ENCODE measurements at places on chromosomes 12 and 14.

DNA sequence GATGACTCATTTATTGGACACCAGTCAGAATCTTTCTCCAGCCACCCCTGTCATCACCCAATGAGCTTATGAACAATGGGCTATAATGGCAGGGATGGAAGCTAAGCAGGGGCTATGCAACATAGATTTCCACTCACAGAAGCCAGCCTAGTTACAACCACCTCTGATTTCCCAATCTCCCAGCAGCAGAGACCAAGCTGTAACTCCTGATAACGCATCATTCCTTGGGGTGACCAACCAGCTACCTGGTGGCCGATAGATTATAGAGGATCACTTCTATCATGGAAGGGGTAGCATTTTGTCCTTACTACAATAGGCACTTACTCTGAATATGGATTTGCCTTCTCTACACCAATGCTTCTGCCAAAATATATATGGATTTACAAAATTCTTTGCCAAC, 302.3 kb upstream of the ATXN7L3B start:
- no peak for DNase-seq

DNA sequence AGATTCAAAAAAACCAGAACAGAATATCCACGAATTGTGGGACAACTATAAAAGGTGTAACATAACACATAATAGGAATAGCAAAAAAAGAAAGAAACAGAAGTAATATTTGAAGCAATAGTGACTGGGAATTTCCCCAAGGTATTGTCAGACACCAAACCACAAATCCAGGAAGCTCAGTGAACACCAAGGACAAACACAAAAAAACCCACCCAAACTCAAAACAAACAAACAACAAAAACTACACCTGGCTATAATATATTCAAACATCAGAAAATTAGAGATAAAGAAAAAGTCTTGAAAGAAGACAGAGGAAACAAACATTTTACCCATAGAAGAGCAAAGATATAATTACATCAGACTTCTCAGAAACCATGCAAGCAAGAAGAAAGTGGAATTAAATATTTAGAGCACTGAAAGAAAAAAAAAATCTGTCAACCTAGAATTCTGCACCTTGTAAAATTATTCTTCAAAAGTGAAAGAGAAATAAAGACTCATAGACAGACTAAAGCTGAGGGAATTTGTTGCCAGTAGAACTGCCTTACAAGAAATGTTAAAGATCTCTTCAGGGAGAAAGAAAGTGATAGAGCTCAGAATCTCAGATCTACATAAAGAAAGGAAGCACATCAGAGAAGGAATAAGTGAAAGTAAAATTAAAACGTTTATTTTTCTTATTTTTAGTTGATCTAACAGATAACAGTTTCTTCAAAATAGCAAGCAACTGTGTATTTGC, 12.1 kb upstream of the HMGA2 start:
- DNase-seq = no peak

DNA sequence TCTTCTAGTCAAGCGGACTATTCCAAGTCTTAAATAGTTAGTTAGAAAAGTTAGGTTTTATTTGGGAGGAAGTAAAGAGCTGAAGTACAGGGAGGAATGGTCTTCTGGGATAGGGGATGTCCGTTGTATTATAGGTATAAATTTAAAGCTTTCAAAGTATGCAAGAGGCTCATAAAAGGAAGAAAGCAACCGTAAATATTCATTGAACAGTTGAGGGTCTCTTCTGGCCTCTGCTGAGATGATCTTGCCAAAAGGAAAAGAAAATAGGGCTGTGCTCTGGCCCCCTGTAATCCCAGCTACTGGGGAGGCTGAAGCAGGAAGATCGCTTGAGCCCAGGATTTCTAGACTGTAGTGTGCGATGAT, 377 bp upstream of the TIMELESS start:
- DNase-seq = no peak

GRCh38 chr14:96204151-96205058, at the start of gene BDKRB2:
TSS of gene BDKRB2 (plus strand) at chr14:96204839. CDS start at chr14:96237108, 32,269 bp downstream.
- no peak for DNase-seq

DNA sequence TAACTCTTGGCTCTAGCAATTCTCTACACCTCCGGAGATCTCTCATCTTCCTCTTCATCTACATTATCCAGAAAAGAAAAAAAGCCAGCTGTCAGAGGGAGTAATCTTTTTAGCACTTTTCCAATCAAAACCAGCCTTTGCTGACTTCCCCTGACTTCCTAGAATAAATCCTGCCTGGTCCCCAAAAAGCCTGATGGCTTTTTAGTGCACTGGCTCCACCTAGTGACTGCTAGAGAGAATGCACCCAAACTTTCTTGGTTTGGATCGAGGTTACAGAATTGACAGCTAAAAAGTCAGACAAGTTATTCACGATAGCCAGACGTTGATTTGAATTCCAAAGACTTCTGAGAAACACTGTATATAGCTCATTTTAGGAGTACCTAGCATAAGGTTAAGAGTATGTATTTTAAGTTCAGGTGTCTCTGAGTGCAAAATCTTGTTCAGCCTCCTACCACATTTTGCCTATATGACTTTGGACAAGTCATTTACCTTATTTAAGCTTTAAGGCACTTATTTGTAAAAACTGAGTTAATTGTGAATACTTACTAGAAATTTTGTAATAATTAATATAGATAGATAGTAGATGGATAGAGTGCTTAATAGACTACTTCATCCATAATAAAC, 185.7 kb upstream of the GRIN2B start:
- peak; percentile 69 for DNase-seq

GRCh38 chr14:30312214-30312613, 246.7 kb upstream of the G2E3 start:
- no peak for DNase-seq

DNA sequence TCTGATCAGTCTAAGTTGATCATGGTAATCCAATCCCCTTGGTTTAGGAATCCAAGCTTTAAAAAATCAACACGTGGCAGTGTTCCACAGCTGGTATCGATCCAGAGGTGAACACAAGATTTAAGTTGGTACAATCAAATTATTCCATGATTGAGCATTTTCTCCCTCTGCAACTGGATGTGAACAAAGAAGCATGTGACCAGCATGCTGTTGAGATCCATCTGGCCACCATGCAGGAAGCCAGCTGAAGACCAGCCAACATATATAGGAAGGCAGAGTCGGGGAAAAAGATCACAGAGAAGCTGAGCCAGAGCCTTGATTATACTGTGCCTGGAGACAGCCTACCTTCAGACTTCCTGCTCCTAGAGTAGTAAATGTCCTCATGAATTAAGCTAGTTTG, 158.3 kb downstream of the SEC23A start:
- DNase-seq = no peak

DNA sequence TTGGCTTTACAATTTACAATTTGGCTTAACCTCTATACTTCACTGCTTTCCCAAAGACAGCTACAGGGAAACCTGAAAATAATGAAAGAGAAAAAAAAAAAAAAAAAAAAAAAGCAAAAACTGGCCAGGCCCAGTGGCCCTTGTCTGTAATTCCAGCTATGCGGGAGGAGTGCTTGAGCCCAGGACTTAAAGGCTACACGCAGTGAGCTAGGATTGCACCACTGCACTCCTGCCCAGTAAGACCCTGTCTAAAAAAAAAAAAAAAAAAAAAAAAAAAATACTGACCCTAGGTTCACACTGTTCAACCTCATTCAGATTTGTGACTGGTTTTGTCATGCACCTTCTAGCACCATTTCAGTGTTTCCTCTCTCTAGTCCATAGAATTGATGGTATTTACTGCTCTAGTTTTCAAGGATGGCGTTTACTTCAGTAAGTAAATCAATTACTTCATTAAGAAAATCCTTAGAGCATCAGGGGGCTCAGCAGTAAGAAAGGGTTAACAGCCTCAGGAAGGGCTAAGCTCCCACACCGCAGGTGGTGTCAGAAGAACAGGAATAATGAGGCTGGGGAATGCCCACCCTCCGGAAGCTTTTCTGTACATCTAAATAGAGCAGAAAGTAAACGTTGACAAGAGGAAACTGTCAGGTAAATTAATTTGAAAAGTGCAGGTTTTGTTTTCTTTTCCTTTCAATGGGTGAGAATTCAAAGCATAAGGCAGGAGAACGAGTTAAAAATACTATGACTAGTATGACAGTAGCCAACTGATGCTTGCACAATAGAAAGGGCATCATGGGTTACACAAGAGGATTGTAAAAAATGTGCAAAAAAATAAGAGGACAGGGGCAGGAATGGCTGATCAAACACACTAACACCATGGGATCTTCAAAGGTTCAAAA, 115.0 kb upstream of the MDM1 start:
- DNase-seq = no peak

DNA sequence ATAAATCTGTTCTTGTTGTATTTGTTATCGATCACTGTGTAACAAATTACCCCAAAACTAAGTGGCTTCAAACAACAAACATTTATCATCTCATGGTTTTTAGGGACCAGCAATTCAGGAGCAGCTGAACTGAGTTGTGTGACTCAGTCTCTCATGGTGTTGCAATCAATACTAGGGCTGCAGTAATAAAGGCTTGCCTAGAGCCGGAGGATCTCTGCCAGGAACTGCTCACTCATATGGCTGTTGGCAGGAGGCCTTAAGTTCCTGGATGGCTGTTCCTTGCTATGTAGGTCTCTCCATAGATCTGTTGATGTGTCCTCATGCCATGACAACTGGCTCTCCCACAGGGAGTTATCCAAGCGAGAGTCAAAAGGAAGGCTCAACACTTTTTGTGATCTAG, 3.8 kb upstream of the PSMC6 start:
- DNase-seq = no peak

- DNase-seq = no peak
Observed at GRCh38 chr12:89384807-89385206, 32.5 kb upstream of the DUSP6 start.

GRCh38 chr12:131830335-131830913, 2.2 kb downstream of the MMP17 start:
- peak; percentile 24 for DNase-seq

DNA sequence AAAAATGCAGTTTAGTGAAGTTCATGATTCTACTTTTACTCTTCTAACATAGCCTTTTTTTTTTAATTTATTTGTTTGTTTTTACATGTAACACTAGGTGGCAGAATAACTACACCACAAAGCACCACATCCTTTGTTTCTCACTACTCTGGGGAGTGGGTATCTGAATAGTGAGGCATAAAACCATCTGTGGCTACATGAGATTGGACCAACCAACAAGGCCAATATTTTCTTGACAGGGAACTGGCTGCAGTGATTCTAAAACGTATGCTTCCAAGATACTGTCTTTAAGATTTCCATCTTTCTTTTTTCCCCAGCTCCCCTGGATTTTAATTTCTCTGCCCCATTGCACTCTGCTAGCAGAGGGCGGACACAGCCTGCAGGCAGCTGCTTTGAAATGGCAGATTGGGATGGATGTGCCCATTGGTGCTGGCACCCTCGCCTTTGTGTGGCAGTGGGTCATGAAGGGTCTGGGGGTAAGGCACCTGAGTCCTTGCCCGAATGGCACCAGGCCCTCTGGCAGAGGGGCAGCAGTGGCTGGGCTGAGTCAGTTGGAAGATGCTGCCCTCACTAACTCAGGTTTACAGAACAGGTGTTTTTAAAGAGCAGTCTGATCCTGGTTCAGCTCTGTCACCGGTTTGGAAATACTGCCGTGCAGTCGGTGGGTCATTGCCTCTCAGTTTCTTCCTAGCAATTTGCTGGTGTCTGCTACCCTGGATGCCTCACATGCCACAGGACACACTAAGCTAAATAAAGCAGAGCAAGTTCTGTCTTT, 429.1 kb downstream of the RAD51B start:
- peak; percentile 61 for DNase-seq

DNA sequence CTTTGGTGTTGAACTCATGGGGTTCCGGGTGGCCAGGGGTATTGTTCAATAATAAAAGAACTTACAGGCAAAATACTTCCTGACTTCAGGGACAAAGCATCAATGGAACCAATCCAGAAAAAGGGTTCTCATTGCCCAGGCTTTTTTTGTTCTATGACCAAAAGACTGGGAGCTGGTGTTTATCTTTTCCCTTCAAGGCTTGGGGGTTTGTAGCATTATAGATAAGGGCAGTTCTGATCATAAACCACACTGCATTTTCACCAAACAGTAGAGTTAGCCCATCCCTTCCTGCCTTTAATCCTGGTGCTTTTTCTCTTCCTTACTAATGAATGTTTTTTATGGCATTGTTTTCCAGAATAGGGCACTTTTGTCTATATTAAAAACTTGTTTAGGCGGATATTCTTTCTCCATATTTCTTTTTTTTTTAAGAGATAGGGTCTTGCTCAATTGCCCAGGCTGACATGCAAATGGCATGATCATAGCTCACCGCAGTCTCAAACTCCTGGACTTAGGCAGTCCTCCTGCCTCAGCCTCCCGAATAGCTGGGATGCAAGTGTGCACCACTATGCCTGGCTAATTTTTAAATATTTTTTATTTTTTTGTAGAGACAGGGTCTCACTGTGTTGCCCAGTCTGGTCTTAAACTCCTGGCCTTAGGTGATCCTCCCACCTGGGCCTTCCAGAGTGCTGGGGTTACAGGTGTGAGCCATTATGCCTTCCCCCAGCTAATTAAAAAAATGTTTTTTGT, 9.7 kb downstream of the FUT8 start:
- DNase-seq = no peak

- no peak for DNase-seq
Observed at GRCh38 chr14:34223373-34224148, 238.5 kb downstream of the SPTSSA start.

DNA sequence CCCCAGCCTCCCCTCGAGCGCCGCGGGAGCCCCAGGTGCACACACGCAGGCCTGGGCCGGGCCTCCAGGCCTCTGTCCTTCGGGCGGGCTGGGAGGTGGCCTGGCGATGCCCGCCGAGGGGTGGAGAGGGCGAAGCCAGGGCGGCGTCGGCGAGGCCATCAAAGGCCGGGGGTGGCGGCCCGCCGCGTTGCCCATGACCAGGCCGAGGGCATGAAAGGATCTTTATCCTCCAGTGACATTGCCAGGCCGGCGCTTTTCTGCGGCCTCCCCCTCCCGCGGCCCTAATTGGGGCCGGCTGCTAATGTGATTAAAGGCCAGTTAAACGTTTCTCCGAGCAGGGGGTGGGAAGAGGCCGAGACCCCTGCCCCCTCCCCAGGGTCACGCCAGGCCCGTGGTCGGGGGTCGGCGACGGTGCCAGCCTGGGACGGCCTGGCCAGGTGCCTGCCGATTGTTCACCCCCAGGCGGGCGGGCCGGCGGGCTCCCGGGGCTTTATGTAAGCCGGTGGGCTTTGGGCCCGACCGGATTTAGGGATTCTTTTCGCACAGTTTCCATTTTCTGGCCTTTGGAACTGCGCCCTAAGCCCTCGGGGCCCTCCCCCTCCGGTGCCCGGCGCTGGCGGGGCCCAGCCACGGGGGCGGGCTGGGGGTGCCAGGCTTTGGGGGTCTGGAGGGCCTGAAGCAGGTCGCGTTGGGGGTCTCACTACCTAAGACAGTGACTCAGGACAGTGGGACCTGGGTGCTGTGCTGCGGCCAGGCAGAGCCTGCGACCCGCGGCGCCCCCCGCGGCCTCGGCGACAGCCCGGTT, 103.2 kb upstream of the DIO3 start:
- no peak for DNase-seq

DNA sequence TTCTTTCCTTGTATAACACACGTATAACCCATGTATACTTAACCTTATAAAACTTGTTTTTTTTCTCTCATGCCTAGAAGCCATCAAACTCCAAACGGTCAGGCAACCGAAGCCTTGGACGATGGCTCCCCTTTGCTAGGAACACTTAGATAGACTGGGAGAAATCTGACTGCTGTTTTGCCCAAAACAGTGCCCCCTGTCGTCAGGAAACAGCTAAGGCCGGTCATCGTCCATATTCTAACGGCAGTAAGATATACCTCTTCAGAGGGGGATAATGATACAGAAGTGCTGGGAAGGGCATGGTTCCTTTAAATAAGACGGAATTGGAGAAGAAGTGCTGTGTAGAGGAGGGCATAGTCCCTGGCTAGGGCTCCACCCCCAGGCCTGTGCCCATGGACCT, 130.5 kb downstream of the SLC41A2 start:
- DNase-seq = no peak

All from germinal center (tissue), 1 donor.